ENCODE measurements at places on chromosomes 13 and 19.

DNA sequence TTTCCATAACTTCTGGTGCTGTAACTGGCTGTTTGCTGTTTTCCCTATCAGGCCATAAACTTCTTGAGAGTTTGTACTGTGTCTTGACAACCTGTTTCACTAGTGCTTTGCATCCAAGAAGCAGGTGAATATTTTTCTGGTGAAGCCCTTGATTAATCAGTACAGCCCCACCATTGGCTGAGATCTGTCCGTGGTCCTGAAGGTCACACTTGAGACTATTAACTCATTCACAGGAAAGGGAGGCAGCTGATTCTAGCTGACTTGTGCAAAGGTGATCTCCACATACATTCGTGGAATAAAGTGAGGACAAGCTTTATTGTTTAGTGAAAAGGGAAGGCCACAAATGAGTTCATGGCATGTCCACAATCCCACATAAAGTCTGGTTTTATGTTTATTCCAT is 61.4 kb upstream of the ZNF835 start:
- no peak for DNase-seq

DNA sequence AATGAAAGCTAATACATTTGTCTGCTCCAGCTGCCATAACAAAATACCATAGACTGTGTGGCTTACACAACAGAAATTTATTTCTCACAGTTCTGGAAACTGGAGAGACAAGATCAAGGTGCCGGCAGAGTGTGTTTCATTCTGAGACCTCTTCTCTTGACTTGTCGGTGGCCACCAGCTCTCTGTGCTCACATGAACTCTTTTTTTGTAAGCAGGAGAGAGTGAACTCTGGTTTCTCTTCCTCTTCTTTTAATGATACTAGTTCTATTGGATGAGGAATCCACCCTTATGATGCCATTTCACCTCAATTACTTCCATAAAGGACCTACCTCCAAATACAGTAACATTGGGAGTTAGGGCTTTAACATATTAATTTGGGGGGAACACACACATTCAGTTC is 11.7 kb downstream of the KCTD12 start:
- DNase-seq: no peak

- no peak for DNase-seq
Measured at GRCh38 chr13:94950303-94950702, 238.0 kb upstream of the SOX21 start.

DNA sequence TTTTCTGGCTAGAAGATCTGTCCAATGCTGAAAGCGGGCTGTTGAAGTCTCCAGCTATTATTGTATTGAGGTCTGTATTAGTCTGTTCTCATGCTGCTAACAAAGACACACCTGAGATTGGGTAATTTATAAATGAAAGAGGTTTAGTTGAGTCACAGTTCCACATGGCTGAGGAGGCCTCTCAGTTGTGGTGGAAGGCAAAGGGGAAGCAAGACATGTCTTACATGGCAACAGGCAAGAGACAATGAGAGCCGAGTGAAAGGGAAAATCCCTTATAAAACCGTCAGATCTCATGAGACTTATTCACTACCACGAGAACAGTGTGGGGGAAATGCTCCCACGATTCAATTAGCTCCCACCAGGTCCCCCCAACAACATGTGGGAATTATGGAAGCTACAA is 980.4 kb downstream of the SLITRK5 start:
- DNase-seq: no peak

DNA sequence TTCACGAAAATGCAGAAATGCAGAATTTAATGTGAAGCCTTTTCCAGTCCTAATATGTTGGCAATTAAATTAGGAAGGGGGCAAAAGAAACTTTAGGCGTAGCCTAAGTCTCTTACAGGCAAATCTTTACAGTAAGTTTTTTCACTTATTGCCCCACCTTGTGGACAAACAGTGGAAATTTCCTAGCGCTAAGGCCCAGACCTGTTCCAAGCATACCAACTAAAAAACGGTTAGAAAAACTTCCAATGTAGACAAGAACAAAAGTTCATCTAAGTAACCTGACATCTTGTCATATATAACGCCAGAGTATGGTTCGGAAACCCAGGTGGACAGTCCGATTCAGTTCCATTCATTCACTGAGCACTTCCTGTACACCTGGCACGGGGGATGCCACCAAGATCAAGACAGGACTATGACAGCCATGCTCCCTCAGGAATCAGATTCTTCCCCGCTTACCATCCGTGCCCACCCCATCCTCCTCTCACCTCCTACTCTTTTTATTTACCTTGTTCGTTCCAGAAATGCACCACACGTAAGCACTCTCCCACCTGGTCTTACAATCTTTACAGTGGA is 4.9 kb downstream of the ZAR1L start:
- DNase-seq: no peak

GRCh38 chr13:49439609-49440008 is 4.3 kb downstream of the CAB39L start:
- no peak for DNase-seq
